ENCODE measurements at places on chromosomes 12 and 14. TPM values are rescaled to one million over a fixed set of nuclear protein-coding genes. Genes with fewer than 3 reads are reported as not detected.

DNA sequence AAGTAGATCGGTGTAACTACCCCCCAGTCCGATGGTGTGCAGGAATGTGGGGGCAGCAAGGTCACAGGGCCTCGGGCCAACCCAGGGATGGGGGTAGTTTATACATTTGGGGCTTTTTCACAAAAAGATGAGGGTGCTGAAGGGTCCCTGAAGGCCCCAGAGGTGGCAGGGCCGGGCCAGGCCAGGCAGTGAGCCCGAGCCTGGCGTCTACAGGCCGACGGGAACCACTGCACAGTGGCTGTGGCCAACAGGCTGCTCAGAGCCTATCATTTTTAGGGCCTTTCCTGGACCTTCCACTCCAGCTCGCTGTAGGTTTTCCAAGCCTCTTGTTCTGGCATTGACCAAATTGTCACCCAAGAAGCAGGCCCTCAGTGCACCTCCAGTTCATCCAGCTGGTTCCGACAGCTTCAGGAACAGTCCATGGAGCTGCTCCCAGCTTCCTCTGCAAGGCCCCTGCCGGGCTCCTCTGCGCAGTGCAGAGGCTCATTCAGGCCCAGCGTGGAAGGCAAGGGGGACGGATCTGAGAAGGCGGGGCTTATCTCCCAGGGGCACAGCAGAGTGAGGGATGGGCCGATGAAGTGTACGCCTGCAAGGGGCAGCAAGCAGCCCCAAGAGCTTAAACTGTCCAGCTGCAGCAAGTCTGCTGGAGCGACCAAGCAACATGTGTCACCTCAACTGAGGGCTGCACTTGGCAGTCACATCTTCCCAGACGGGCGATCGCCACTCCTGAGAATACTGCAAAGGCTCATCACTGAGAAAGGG lies 13.9 kb downstream of the CDCA4 start:
- H3K36me3 ChIP-seq, result no peaks in the 10 kb centered on the region
- H3K4me3 ChIP-seq, result no peak overlapping the region
- H3K27ac ChIP-seq, result no peak overlapping the region
- DNase-seq, result no peak

DNA sequence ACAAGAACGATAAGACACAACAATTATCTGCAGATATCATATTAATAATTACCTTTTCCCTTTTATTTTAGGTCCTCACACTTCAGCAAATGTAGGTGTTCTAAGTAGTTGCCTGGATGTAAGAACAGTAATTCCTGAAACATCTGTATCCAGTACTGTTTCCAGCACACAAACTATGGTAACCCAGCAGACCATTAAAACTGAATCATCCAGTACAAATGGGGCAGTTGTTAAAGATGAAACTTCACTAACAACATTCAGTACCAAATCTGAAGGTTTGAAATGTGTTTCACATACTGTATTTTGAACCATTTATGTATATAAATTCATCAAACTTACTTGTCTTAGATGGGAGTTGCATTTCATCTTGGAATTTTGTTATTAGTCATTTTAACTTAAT lies 31.0 kb downstream of the HCFC2 start:
- no peak overlapping the region for H3K4me3 ChIP-seq
- H3K27me3 ChIP-seq, result no peaks in the 10 kb centered on the region
- H3K36me3 ChIP-seq, result peaks cover 100% of the 10 kb centered on the region
- no peak for DNase-seq

DNA sequence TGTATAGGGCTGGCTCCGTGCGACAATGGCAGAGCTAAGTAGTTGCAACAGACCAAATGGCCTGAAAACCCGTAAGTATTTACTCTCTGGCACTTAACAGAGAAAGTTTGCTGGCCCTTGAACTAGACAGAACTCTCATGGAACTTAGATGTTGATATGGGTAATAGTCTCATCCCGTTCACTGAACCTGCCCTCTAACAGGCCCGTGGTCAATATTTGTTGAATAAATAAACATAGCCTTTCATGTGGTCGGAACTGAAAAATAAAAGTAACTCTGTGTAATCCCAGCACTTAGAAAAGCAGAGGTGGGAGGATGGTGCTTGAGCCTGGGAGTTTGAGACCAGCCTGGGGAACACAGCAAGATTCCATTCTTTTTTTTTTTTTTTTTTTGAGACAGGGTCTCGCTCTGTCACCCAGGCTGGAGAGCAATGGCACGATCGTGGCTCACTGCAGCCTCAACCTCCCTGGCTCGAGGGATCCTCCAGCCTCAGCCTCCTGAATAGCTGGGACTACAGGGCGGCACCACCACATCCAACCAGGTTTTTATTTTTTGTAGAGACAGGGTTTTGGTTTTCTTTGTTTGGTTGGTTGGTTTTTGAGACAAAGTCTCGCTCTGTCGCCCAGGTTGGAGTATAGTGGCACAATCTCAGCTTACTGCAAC lies 29.7 kb downstream of the KDM2B start:
- H3K27ac ChIP-seq, result no peak overlapping the region
- H3K4me3 ChIP-seq, result no peak overlapping the region

DNA sequence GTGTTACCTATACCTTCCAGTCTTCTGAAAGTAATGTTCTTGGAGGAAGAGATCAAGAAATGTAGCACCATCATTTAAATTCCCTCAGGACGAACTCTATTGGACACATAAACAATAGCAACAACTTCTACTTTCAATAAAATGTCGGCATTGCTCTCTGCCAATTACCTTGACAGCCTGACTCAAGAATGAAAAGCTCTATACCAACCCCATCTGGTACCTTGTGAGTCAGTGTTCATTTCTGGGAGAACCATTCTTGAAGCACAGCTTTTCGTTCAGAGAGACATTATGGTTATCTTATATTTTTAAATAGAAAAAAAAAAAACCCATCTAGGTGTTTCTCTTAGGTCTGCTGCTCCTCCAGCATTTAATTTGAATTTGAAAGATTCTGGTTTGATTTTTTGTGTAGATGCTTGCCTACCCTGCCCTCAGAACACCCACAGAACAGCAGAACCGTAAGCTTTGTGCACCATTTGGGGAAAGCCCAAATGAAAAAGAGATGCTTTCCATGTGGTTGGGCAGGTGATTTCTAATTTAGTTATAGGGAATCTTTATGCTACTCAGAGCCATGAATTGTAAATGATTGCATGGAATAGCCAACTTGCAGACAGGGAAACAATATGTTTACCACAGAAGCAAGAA lies 156.0 kb downstream of the SAMD4A start:
- H3K4me1 ChIP-seq, result peaks cover 39% of the 10 kb centered on the region
- no peaks in the 10 kb centered on the region for H3K36me3 ChIP-seq
- DNase-seq, result no peak
- H3K4me3 ChIP-seq, result no peak overlapping the region
- H3K27ac ChIP-seq, result peak overlapping the region; percentile 20

DNA sequence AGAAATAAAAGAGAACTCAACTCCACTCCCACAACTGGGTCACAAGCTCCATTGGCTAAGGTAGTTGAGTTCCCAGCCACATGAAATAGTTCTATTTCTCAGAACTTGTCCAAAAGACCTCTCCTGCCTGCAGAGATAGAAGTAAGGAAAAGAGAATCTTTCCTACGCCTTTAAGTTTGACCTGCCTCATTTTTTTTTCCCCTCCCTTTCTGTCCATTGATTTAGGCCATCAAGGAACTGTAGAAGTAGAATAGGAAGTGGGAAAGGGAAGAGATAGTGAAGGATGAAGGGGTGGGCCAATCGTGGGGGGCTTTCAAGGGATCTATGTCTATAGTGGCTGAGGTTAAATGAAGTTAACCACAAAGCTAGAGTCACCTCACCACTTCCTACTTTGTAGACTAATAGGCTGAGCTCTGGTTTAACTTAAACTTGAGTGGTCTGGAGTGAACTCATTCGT lies 13.9 kb upstream of the NUDT4 start:
- H3K27me3 ChIP-seq, result no peaks in the 10 kb centered on the region
- H3K36me3 ChIP-seq, result no peaks in the 10 kb centered on the region
- no peak overlapping the region for H3K27ac ChIP-seq

GRCh38 chr14:68785534-68786490 lies 7.1 kb downstream of the ZFP36L1 start:
- H3K4me1 ChIP-seq, result peaks cover 8% of the 10 kb centered on the region
- no peaks in the 10 kb centered on the region for H3K27me3 ChIP-seq
- H3K27ac ChIP-seq, result peak overlapping the region; percentile 100

Gene RND1
- total RNA-seq, result not detected
